ENCODE measurements at places on chromosomes 11 and 22.

DNA sequence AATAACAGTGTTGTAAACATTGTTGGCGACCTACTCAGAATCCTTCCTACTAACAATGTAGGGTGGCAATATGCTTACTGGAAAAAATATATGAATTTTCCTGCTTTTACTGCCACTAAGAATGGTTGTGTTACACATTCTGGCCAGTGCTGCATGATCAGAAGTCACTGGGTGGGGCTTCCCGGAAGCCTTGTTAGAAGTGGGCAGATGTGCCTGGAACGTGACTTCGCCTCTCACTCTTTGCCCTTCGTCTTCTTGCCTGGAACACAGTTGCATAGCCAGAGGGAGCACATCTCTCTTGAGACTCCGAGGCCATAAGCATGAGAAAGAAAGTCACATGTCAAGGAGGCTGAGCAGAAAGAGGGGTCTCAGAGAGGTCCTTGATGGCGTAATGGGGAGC is 48.6 kb downstream of the NXPE1 start:
- DNase-seq, result no peak

DNA sequence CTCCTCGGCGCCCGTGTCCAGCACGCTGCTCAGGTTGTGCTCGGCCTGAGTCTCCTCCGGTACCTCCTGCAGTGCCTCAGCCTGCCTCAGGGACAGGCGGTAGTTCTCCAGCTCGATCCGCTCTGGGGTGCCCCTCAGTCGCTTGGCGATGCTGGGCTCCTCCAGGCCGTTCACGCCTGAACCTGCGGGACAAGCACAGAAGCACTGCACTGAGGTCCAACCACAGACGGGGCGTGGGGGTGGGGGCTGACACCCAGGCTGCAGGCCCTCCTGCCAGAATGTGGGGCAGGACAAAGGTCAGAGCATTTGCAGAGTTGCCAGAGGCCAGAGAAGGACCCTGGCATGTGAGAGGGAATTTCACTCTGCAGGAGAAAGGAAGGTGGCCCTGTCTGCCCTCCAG is 67.6 kb upstream of the BID start:
- DNase-seq, result no peak

- peak; percentile 95 for DNase-seq
Measured at GRCh38 chr11:126115816-126116331, 53.2 kb upstream of the CDON start.

DNA sequence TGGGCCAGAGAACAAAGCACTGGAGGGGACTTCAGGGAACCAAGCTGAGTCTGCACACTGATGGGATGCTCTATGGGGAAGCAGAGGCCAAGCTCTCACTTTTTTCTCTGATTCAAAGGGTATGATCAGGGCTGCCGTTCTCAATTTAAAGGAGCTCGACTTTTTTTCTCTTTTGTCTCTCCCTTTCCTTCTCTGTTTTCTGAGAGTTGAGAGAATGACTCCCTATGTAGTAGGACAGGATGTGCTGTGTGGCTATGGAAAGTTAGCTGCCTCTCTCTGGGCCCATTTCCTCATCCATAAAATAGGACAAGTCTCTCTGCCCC is 7.9 kb downstream of the ADORA2A start:
- DNase-seq, result no peak

DNA sequence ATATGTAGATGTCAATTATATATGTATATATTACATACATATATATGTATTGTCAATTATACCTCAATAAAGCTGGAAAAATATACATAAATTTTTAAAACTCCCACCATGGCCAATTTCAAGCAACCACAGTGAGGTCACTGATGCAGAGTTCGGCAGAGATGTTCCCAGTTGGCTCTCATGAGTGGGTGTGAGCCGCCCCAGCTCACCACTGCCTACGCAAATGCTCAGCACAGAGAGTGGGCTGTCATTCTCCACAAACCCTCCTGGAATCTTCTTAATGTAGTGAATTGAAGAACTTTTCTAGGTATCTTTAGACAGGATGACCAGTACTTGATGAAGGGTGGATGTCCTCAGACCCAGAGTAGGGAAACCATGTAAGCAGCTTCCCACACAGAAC is 96.6 kb upstream of the TMEM45B start:
- DNase-seq, result no peak

- DNase-seq, result no peak
Measured at GRCh38 chr11:353179-353873, 16.0 kb upstream of the B4GALNT4 start.

GRCh38 chr22:38843201-38843656 is 599 bp downstream of the NPTXR start:
- peak; percentile 21 for DNase-seq

DNA sequence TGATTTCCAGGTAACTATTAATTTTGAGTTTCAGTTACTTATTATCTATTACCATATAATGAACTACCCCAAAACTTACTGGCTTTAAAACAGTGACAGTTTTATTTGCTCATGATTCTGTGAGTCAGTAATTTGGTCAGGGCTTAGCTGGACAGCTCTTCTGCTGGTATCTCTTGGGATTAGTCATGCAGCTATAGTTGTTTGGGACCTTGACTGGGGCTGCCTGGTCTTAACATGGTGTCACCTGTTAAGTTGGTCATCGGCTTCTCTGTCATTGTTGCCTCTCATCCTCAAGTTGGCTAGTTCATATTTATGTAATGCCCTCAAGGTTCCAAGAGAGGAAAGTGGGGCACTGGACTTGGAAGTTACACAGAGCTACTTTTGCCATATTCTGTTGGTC is 177.5 kb downstream of the TMEM135 start:
- DNase-seq, result no peak

- no peak for DNase-seq
Measured at GRCh38 chr11:86179646-86180064, 64.9 kb upstream of the EED start.

DNA sequence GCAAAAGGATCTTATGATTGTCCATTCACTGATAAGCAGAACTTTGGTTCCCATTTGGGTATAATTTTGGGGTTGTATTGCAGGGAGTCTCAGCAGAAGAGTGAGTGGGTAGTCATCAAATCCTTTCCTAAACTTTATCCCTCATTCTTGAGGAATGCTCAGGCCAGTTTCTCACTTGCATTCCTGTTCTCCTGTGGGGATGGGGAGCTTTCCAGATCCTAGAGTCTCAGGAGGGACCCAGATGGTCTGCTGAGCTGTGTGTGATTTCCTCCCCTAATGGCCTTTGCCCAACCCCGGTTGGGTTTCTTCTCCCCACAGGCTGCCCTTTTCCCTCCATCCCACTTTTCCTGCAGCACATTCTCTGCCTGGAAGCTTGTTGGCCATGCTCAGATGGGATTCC is 79.9 kb downstream of the MIAT start:
- DNase-seq, result no peak

DNA sequence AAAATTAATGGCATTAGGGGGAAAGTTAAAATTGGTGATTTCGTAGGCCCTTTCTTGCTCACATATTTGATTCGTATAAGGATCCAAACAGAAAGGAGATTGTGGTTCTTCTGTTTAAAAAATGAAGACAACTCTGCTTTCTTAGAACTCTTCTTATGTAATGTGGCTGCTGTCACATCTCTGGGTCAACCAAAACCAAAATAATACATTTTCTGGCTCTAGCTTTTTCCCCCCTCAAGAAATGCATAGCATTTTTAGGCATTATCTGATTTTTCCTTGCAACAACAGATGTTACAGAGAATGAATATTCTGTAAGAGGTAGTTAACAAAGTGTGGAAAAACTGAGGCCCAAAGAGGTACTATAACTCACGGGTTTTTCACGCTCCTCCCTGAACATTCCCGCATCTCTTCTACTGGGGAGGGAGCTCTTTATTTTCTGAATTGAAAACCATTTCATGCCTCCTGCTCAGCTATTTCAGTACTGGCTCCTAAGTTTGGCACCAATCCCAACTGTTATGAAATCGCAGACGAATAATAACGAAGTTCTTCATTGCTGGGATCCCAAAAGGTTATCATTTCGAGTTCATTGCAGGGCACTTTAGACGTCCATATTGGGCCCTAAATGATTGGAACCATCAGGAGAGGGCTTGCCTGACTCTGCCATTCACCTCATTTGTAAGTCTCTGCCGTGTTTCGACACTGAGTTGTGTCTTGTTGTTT is 17.1 kb downstream of the GRAP2 start:
- no peak for DNase-seq

DNA sequence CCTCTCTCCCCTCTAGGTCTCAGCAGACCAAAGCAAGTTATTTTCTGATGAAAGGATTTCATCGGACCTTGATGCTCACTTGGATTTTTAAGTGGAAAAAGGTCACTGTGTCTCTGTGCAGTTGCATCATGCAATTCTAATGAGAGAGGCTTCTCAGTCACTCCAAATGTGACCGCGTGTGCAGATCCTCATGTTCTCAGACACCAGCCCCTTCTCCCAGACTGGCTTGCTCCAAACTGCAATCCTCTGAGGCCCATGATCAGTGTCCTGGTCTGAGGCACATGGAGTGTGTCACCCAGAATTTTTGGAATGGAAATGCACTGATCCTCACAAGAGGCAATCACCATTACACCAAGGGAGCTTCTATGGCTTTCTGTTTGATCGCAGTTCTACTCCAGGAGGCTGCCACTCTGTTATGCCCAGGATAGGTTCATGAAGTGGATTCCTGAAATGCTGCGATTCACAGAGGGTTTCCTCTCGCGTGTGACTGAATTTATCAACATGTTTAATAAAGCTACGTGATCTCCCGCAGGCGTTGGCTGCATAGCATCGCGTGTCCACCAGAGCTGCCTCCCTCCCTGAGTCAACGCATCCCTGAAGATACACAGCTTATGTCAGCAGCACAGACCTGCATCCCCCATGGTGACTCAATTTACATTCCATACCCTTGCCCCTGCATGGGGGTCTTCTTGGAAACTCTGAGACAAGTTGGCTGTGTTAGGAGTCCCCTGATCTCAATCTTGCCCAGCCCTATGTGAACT is 544.6 kb upstream of the B3GAT1 start:
- DNase-seq, result no peak

- DNase-seq, result no peak
Measured at GRCh38 chr11:45755281-45755859, 49.6 kb upstream of the SLC35C1 start.

- peak; percentile 31 for DNase-seq
Measured at GRCh38 chr11:13668957-13669521, 571 bp downstream of the FAR1 start.

- no peak for DNase-seq
Measured at GRCh38 chr11:6260207-6260726, 629 bp downstream of the CCKBR start.

DNA sequence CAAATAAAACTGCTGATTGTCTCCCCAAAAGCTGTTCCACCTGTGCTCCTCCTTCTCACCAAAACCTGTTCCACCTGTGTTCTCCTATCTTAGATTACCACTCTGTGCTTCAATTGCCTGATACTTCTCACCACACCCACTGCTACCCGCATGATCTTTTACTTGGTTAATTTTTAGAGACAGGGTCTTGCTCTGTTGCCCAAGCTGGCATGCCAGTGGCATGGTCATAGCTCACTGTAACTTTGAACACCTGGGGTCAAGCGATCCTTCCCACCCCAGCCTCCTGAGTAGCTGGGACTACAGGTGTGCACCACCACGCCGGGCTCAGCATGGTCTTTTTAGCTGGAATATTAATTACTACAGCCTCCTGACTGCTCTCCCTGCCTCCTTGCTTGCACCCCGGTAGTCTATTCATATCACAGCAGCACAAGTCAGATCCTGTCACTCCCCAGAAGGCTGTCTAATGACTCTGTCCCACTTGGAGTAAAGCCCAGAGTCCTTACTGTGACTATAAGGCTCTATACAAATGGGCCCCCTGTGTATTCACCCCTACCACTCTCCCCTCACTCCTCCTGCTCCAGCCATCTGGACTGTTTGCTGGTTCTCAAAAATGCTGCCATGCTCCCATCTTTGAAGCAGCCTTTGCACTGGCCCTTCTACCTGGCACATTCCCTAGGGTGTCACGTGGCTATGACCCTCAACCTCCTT is 3.5 kb downstream of the C11orf91 start:
- DNase-seq, result no peak

GRCh38 chr22:41966607-41967240 is 2.5 kb upstream of the SEPTIN3 start:
- no peak for DNase-seq

- no peak for DNase-seq
Measured at GRCh38 chr11:125165111-125165842, 726 bp downstream of the PKNOX2 start.

- DNase-seq, result no peak
Measured at GRCh38 chr22:47130883-47131631, 368.6 kb downstream of the TBC1D22A start.

DNA sequence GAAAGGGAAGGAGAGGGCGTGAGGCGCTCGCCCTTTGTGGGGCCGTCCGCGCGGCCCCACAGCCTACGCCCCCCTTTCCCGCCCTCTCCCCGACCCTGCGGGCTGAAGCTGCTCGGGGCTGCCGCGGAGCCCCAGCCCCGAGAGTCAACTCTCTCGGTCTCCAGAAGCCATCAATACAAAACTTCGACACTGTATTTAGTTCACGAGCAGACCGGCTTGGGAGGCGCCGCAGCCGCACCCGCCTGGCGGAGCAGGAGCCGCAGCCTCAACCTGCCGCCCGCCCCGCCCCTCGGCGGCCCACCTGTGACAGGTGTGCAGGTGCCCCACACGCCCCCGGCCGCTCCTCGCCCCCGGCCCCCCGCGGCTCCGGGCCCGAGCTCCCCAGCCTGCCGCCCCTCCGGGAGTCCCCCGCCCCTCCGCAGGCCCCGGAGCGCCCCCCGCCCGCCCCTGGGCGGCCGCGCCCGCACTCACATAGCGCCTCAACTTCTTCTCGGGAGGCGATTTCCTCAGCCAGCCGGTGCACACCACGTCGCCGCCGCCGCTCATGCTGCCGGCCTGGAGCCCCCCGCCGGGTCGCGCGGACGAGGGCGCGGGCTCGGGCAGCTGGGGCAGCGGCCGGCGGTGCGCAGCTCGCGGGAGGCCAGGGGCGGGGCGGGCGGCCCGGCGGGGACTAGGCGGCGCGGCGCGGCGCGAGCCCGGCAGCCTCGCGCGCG is at the start of gene GAB2:
Gene GAB2, minus strand, starts transcription at position 646 of the 713 bp plus-strand sequence. Its CDS starts 100 bp downstream, at position 546.
- peak; percentile 60 for DNase-seq

- peak; percentile 22 for DNase-seq
Measured at GRCh38 chr11:83971063-83971462, 684.9 kb upstream of the CCDC90B start.

DNA sequence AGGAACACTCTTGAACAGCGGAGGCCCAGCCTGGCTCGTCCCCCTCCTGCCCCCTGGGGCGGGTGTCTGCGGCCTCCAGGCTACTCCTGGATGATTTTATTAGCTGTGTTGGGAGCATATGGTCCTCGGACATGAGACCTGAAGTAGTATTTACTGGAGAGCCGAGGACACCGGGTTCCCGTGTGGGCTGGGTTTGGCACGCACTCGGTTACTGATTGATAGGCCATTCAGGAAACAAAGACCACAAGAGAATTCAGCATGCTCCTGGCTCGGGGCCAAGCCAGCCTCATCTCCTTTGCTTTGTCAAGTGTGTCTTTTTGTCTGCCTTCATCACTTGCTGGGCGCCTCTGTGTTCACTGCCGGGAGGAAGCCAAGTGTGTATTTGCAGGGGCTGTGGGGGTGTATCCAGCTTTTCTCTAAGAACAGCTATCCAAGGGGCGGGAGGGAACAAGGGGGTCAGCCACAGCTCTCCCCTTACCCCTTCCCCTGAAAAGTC is 9.7 kb downstream of the FXYD2 start:
- DNase-seq, result peak; percentile 42
